ENCODE measurements at places on chromosomes 6 and 20. TPM values are rescaled to one million over a fixed set of nuclear protein-coding genes. Genes with fewer than 3 reads are reported as not detected.
A peak's percentile ranks its signal among the peaks of the same experiment; 100 is the strongest.

The PREX1 gene
- total RNA-seq, result 38.2 TPM

GRCh38 chr6:20168690-20169089 lies 43.6 kb downstream of the MBOAT1 start:
- H3K27ac ChIP-seq, result no peak overlapping the region
- H3K4me3 ChIP-seq, result no peak overlapping the region
- no peak for DNase-seq
- H3K36me3 ChIP-seq, result no peaks in the 10 kb centered on the region
- H3K4me1 ChIP-seq, result no peaks in the 10 kb centered on the region

The OR2J3 gene
- not detected for total RNA-seq

GRCh38 chr6:12333128-12333527 lies 43.0 kb downstream of the EDN1 start:
- no peak for DNase-seq
- no peaks in the 10 kb centered on the region for H3K27me3 ChIP-seq
- H3K36me3 ChIP-seq, result no peaks in the 10 kb centered on the region
- H3K27ac ChIP-seq, result no peak overlapping the region
- H3K4me3 ChIP-seq, result no peak overlapping the region

DNA sequence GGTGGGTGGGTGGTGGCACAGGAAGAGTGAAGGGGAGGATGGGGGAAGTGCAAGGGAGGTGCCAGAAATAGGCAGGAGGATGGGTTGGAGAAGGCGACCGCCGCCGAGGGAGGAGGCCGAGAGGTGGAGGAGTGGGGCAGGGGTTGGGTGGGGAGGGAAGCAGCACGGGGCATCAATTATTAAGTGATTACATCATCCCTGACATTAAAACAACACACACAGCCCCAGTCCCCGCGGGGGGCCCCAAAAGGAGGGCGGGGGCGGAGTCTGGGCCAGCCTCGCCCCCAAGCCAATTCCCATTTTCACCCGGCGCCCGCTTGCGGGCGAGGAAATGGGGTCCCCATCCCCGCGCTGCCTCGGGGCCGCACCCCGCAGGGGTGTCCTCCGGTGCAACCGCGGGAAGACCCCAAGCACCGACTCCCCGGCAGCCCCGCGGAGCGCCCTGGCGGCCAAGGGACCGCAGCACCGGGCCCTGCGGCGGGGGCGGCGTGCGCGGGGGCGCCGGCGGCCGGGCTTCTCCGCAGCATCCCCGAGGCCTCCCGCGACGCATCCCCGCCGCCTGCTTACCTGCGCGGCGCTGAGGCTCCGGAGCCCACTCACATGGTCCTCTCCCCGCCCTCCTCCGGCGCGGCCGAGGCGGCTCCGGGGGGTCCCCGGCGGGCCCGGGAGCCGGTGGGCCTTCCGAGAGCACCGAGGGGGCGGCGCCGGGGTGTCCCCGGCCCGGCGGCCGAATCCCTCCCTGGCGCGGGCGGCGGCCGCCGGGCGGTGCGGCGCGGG lies 663 bp downstream of the FYN start:
- H3K27ac ChIP-seq, result peak overlapping the region; percentile 62
- H3K4me3 ChIP-seq, result peak overlapping the region; percentile 82
- no peaks in the 10 kb centered on the region for H3K4me1 ChIP-seq
- H3K36me3 ChIP-seq, result no peaks in the 10 kb centered on the region

DNA sequence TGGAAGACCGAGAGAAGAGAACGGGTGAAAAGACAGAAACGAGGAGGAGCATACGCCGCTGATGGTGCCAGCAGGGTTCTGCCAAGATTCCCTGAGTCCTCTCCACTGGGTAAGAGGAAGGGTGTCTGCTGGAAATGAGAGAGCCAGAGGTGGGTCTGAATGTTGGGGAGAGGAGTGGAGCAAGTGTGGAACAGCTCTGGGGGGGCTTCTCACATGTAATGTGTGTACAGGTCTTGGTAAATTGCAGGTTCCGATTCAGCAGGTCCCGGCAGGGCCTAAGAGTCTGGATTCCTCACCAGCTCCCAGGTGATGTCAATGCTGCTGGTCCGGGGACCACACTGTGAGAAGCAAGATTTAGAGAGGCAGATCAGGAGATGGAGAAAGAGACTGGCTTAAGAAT lies 1.5 kb upstream of the EBF4 start:
- no peak overlapping the region for H3K4me3 ChIP-seq
- H3K4me1 ChIP-seq, result no peaks in the 10 kb centered on the region
- peaks cover 8% of the 10 kb centered on the region for H3K27me3 ChIP-seq
- DNase-seq, result no peak
- H3K36me3 ChIP-seq, result no peaks in the 10 kb centered on the region
- no peak overlapping the region for H3K27ac ChIP-seq

GRCh38 chr6:44715188-44715587 lies 327.7 kb downstream of the CDC5L start:
- no peak overlapping the region for H3K27ac ChIP-seq
- H3K4me3 ChIP-seq, result no peak overlapping the region
- H3K4me1 ChIP-seq, result no peaks in the 10 kb centered on the region
- DNase-seq, result no peak

GRCh38 chr6:170456886-170457698 lies 96.0 kb downstream of the PSMB1 start:
- DNase-seq, result no peak
- no peaks in the 10 kb centered on the region for H3K4me1 ChIP-seq
- H3K27me3 ChIP-seq, result no peaks in the 10 kb centered on the region
- H3K4me3 ChIP-seq, result no peak overlapping the region

The GSTA4 gene
- 17.4 TPM for total RNA-seq

DNA sequence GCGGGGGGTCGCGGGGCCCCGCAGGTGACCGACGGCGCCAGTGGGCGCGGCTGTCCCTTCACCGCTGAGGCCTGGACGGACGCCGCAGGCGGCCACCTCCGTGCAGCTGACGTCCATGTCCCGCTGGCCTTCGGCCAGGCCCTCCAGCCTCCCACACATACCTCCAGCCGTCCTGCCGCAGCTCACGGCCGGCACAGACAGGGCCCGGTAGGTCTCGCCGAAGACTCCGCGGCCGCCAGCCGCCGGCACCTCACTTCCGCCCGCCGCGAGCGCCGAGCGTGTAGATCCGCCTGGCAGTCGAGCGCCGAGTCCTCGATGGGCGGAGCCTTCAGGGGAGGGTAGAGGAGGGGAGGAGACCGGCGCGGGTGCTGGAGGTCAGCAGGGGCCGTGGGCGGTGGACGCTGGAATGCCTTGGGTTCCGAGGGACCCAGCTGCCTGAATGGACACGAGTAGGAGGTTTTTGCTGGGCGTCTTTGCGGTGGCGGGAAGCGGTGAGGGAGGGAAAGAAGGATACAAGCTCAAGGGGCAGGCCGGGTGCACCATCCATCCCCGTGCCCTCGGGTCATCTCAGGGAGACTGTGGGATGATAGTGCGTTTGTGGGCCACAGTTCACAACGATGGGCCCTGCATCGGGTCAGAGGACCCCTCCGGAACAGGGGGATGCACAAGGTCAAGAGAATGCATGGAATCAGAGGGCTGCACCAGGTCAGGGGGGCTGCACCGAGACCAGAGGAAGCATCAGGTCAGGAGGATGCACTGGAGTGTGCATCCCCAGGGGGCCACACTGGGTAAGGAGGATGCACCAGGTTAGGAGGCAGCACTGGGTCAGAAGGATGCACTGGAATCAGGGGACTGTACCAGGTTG lies at the start of gene EXOC2:
Gene EXOC2, minus strand, starts transcription at position 282 of the 865 bp plus-strand sequence. CDS start 55,321 bp downstream, outside the sequence.
- no peaks in the 10 kb centered on the region for H3K4me1 ChIP-seq
- no peaks in the 10 kb centered on the region for H3K27me3 ChIP-seq
- peak within 1 kb of the TSS; percentile 74 for H3K4me3 ChIP-seq

DNA sequence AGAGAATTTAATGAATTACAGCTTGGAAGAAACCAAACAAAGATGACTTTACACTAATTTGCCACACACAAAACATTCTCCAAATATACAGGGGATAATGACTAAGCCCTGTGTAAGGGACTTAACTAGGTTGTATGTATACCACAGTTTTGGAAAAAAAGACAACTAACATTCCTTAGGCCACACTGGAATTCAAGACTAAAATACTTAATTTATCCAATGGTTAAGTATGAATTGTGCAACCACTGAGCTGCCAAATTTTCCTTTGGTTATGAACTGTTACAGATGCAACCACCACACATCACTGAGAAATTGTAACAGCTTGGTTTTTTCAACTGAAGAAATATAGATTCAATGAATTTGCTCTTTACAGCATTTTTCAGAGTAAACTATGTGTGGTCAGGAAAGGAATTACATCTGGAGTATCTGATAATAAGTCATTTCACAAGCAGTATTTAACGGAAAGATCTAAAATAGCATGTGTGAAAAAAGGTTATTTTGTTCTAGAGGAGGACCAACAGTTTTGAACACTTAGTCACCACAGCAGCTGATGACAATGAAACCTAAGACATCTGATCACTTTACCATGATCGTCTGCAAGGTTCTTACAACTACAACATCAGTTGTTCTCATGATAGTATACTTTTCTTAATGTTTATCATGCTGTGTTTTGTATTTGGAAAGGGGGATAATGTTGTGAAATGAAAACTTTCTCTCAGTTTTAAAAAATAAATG lies 318.8 kb downstream of the BCKDHB start:
- no peak overlapping the region for H3K4me3 ChIP-seq
- no peak overlapping the region for H3K27ac ChIP-seq
- no peaks in the 10 kb centered on the region for H3K4me1 ChIP-seq
- H3K36me3 ChIP-seq, result no peaks in the 10 kb centered on the region
- DNase-seq, result no peak

GRCh38 chr20:53399592-53400335 lies 193.9 kb downstream of the ZNF217 start:
- no peaks in the 10 kb centered on the region for H3K36me3 ChIP-seq
- no peak for DNase-seq
- no peaks in the 10 kb centered on the region for H3K27me3 ChIP-seq

The SENP6 gene
- 99.3 TPM for total RNA-seq

The LTA gene
- total RNA-seq, result 0.35 TPM

The EDN1 gene
- 16.6 TPM for total RNA-seq

DNA sequence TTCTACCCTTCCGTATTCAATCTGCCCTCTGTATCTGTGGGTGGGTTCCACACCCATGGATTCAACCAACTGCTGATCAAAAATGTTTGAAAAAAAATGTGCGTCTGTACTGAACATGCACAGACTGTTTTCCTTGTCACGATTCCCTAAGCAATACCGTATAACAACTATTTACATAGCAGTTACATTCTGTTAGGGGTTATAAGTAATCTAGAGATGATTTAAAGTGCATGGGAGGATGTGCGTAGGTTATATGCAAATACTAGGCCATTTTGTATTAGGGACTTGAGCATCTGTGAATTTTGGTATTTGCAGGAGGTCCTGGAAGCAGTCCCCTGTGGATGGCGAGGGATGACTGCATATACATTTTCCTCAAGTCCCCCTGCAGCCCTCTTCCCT lies 486.9 kb downstream of the PREX1 start:
- H3K4me1 ChIP-seq, result no peaks in the 10 kb centered on the region
- no peaks in the 10 kb centered on the region for H3K27me3 ChIP-seq
- no peak overlapping the region for H3K4me3 ChIP-seq
- DNase-seq, result peak; percentile 46
- H3K27ac ChIP-seq, result no peak overlapping the region

- H3K4me1 ChIP-seq, result no peaks in the 10 kb centered on the region
- no peaks in the 10 kb centered on the region for H3K27me3 ChIP-seq
- no peak for DNase-seq
- no peaks in the 10 kb centered on the region for H3K36me3 ChIP-seq
- no peak overlapping the region for H3K27ac ChIP-seq
- H3K4me3 ChIP-seq, result no peak overlapping the region
These were observed 429.1 kb downstream of the HTR1B start for GRCh38 chr6:77034161-77034560.

- no peak for DNase-seq
- no peak overlapping the region for H3K27ac ChIP-seq
- H3K36me3 ChIP-seq, result no peaks in the 10 kb centered on the region
- H3K4me3 ChIP-seq, result no peak overlapping the region
- H3K27me3 ChIP-seq, result no peaks in the 10 kb centered on the region
These were observed 234.6 kb upstream of the ID4 start for GRCh38 chr6:19602434-19603013.

GRCh38 chr6:148217051-148217450 lies 125.6 kb upstream of the SASH1 start:
- peaks cover 2% of the 10 kb centered on the region for H3K4me1 ChIP-seq
- H3K27me3 ChIP-seq, result no peaks in the 10 kb centered on the region
- no peak overlapping the region for H3K27ac ChIP-seq
- no peak for DNase-seq
- H3K36me3 ChIP-seq, result no peaks in the 10 kb centered on the region
- H3K4me3 ChIP-seq, result no peak overlapping the region

DNA sequence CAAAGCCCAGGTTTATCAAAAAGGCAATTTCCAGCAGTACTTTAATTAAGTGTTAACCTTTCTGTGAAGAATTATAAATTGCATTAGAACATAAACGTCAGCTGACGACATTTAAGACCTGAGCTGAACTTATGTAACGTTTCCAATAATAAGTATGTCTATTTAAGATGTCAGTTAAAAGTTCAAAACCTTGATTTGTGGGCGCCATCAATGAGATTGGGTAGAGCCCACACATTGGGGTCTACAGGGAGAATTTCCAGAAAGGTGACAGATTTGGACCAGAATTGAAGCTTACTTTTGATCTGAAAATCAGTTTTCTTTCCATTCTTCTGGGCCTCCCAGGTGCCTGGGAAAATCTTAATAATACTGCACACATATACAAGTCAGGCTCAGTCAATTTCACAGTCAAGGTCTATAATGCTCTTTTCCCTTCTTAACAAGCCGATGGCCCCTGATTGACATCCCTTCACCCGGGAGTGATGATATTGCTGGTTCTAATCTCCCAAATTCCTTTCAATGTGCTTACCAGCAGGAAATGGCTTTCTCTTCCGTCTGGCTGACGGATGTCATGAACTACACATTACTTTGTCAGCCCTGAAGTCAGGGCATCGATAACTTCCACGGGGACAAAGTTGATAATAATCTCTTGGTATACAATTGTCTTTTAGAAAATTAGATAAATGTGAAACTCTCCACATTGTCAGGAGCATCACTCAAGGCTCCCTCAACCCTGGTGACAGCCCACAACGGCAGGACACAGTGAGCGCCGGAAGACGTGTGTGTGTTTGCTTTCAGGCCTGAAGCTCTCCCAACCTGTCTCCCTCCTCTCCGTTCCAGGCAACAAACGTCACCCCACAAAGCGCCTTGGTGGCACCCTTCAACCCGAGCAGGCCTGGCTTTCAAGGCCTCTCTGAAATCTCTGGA lies 396.5 kb upstream of the CNR1 start:
- H3K27me3 ChIP-seq, result no peaks in the 10 kb centered on the region
- no peak for DNase-seq
- H3K4me1 ChIP-seq, result no peaks in the 10 kb centered on the region
- no peak overlapping the region for H3K4me3 ChIP-seq

DNA sequence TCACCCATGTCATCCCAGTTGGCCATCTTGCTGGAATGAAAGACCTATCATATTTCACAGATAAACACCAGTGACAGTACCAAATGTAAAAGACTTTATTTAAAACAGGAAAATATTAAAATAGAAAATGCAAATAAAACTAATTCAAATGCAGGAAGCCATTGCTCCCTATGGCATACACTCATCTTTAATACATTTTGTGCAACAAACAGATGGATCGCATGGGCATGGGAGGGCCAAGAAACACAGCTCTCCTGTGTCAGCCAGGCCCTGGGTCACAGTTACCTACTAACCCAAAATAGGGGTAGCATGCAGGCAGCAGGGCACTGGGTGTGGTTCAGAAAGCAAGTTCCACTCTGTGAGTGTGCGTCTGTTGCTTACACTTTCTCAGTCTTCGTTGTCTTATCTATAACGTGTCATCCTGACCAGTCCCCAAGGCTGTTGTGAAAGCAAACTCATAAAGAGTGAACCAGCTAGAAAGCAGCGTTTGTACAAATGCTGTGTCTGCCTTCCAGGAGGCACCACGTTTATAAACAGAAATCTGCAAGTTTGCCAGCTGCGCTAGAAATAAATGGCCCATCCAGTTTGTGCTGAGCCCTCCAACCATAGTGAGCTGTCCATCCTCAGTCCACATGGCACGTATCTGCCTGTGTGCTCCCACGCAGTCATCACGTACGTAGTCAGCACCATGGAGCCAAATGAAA lies 180.5 kb downstream of the SYNDIG1 start:
- no peak for DNase-seq
- no peaks in the 10 kb centered on the region for H3K36me3 ChIP-seq
- peaks cover 5% of the 10 kb centered on the region for H3K4me1 ChIP-seq
- no peak overlapping the region for H3K4me3 ChIP-seq
- no peaks in the 10 kb centered on the region for H3K27me3 ChIP-seq

Data from kidney (tissue), 22 donors.